ENCODE measurements at places on chromosomes 6 and 20.

DNA sequence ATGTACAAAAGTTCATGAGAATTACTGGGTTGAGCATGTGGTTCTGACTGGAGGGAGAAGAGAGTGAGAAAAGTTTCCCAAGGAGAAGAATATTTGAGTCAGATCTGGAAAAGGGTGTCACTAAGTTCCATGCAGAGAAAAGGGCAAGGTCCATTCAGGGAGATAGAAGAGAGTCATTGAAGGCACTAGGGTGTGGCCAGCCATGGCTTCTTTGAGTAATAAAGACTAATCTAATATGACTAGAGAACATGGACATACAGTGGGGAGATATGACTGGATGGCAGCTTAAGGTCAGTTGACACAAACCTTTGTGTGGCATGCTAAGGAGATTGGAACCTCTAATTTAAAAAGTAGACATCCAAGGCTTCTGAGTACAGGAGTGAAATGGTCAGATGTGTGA lies 10.7 kb upstream of the SLC17A4 start:
- no peak for DNase-seq

DNA sequence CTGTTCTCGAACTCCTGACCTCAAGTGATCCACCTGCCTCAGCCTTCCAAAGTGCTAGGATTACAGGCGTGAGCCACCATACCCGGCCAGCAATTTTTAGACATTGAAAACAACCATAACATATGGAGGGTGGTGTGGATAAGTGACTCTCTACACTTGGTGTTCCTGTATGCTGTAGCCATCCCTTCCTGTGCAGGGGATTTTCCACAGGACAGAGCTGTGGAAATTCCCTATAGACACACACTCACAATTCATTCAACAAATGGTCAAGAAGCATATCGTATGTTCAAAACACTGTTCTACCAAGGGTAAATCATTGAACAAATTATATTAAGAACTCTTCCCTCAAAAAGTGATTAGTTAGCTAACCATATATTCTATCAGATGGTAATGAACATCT lies 6.3 kb downstream of the BTN2A1 start:
- no peak for DNase-seq

DNA sequence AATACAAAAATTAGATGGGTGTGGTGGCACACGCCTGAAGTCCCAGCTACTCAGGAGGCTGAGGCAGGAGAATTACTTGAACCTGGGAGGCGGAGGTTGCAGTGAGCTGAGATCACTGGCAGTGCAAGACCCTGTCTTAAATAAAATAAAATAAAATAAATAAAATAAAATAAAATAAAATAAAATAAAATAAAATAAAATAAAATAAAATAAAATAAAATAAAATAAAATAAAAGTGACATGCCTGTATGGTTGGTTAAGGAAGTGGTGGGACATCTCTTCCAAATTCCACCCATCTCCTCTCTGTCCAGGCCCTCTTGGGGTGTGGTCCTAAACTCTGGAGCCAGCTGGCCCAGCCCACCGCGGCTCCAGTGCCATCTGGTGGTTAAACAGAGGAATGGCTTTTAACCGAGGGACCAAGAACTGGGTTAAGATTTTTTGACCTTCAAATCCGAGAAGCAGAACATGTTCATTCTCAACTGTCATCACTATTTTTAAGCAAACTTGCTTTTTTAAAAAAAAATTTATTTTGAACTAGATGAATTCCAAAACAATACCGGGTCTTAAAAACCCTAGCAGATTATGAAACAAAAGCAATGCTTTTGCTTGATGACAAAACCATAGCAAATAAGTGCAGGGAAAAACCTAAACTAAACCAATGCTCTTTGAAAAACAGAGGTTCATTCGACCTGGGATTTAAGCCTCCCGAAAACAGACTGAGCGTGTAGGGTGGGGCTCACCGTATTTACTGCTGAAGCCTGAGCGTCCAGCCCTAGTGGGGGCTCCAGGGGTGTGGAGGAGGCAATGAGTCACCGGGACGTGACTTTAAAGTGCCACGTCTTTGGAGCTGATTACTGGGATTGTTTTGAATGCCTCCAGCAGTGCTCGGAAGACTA lies 68.8 kb downstream of the CDC5L start:
- no peak for DNase-seq

DNA sequence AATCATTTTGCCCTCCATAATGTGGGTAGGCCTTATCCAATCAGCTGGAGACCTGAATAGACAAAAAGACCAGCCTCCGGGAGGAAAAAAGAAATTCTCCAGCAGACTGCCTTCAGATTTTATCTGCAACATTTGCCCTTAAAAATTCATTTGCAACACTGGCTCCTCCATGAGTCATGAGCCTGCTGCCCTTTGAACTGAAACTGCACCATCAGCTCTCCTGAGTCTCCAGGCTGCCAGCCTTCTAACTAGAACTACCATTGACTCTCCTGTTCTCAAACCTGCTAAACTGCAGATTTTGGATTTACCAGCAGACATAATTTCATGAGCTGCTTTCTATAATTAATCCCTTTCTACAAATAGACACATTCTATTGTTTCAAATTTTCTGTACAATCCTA lies 223.9 kb upstream of the THEMIS start:
- no peak for DNase-seq

- no peak for DNase-seq
These were observed 1143.9 kb upstream of the GJE1 start for GRCh38 chr6:140988780-140989179.

GRCh38 chr6:33812669-33813068 lies 8.9 kb upstream of the MLN start:
- no peak for DNase-seq

GRCh38 chr20:62535964-62536363 lies 60.2 kb upstream of the GATA5 start:
- no peak for DNase-seq

DNA sequence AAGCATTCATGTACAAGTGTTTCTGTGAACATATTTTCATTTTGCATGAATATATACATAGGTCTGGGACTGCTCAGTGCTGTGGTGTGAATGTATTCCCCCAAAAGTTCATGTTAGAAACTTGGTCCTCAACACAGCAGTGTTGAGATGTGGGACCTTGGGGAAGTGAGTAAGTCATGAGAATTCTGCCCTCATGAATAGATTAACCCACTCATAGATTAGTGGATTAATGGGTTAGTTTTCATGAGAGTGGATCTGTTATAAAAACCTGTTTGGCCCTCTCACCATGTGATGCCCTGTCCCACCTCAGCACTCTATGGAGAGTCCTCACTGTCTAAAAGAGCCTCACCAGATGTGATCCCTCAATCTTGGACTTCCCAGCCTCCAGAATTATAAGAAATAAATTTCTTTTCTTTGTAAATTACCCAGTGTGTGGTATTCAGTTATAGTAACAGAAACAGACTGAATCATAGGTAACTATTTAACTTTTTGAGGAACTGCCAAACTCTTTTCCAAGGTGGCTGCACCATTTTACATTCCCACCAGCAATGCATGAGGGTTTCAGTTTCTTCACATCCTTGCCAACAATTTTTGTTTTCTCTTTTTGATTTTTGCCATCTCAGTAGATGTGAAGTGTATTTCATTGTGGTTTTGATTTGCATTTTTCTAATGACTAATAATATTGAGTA lies 45.3 kb downstream of the QRSL1 start:
- DNase-seq = no peak

DNA sequence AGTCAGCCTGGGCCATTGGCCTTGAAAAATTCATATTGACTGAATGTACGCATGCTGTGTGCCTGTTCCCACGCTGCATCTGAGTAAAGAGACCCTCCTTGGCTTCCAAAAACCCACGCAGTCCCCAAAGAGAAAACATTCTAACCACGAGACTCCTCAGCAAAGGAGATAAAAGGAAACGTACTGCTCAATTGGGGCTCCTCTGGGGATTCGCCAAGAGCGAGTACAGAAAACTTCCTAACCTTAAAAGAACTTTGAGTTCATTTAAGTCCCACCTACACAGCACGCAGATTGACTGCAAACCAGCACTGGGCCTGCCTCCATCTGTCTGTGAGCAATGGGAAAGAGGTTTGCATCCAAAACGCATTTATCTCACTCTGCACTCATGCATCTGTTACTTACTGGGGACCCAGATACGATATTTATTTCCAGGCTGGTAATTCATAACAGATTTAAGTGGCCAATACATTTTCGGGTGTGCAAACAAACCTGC lies 505.9 kb upstream of the CHD6 start:
- no peak for DNase-seq

- DNase-seq = no peak
These were observed 43.9 kb upstream of the CD93 start for GRCh38 chr20:23129891-23130621.

- no peak for DNase-seq
These were observed 6.8 kb downstream of the ADISSP start for GRCh38 chr20:3760655-3761348.

GRCh38 chr6:145899915-145900569 lies 64.1 kb downstream of the SHPRH start:
- DNase-seq = no peak

DNA sequence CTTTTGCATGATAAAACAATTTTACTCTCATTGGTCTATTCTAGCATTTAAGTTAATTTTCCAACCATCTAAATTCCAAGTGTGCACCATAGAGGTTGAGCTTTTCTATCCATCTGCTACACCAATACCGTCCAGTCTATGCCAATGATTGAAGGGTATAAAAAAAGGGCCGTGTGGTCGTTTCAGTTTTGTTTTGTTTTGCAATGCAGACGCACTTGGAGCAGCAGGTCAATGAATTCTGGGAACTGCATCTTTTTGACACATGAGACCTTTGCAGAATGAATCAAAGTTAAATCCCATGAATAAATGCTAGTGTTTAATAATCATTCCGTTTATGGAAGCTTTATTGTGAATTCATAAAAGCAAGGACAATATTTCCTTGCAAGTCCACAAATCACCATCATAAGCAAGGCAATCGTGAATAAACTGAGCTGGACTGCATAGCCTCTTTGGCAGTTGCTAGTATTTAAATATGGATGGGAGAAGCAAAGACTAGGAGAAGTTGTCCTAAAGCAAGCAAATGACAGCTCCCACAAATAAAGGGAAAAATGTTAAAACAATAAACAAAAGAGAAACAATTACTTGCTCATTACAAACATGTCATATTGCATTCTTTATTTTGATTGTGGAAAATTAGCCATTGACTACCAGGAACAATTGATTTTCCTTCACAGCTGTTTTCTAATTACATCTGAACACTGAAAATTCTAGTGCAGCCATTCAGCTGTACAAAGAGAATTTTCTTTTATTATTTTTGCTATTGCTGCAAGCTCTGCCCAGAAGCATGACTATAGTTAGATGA lies 649.7 kb upstream of the GJE1 start:
- no peak for DNase-seq

DNA sequence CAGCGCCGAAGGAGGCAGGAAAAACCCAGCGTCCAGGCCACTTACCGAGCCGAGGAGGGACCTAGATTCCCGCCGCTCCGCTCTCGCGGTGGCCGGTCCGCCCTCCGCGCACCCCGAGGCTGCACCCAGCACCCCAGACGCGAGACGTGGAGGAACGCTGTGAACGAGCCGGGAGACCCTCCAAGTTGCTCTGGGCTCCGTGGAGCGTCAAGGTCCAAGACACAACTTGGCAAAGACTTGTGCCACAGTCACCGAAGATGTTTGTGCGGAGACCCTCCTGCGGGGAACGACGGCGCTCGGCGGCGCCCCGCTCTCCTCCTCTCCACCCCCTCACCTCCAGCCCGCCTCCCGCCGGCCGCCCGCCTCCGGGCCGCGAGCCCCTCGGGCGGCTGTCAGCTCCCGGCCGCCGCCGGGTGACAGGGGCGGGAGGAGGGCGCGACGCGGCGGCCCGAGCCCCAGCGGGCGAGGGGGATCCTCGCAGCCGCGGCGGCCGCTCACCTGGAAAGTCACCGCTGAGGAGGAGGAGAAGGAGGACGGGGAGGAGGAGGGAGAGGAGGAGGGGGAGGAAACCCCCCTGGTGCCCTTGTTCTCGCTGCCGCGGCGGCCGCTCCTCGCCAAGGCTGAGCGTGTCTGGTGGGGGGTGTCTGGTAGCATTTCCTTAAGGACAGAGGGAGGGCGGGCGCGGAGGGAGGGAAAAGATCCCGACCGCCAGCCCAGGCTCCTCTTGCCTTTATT lies 637 bp upstream of the HIVEP2 start:
- peak; percentile 67 for DNase-seq

- DNase-seq = no peak
These were observed 10.1 kb downstream of the SAMHD1 start for GRCh38 chr20:36941401-36941835.

DNA sequence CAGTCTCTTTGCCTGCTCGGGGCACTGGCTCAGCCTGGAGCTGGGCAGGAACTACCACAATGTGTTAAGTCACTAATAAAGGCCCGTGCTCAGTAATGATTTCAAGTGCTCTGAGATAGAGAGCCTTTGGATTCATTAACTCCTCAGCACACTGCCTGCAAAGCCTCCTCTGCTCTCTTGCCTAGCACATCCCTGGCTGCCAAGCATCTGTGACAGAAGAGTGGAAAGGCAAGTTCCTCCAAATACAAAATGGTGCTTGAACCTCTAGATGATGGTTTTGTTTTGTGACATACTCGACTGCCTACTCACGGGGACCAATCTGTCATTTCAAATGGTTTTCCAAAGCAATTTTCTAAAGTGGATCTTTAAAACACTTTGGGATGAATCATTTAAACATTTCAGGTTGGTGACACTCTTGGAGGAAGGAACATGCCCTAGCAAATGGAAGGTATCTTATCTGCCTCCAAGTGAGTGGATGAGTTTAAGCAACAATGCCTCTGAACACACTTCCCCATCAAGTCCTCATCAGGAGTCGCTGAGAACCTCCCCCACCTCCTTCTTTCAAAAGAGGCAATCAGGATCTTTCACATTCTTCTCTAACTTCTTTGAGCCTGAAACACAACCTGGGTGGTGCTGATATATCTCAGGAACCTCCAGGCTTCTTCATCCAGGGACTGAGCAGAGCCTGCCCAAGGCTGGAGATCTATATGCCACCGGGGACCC lies 35.8 kb downstream of the METTL24 start:
- DNase-seq = no peak

DNA sequence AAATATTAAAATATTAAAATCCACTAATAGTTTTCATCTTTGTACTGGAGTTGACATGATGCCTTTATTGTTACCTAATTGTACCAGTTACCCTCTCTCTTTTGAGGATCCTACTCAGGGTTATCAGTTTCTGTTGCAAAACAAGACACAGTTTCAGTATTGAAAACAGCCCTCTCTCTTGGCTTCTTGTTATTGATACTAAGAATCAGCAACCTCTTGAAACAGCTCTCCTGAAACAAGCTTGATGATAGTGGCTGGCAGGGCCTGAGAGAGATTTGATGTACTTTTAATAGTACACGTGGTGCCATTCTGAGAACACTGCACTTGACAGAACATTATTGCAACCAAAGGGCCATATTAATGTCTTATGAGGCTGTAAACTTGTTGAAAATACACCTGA lies 64.9 kb upstream of the MEI4 start:
- no peak for DNase-seq

DNA sequence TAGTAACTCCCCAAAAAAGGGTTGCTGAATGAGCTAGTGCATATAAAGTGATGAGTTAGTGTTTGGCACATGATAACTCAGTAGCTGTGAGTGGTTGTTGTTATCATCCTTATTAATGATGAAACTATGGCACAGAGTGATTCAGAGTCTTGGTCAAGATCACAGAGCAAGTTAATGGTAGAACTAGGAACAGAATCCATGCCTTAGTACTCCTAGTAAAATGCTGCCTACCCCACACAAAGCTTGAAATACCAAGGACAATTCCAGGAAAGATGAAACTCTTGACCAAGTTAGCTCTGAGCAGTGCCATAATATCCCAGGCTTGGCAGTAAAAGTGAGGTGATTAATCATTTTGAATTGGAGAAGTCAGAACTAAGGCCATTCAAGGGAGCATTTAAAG lies 109.1 kb upstream of the ENPP5 start:
- no peak for DNase-seq

Data from hippocampal formation (tissue), 2 donors.